Osteocyte (in vitro differentiated cells): ENCODE measurements at places on chromosomes 4 and X.

DNA sequence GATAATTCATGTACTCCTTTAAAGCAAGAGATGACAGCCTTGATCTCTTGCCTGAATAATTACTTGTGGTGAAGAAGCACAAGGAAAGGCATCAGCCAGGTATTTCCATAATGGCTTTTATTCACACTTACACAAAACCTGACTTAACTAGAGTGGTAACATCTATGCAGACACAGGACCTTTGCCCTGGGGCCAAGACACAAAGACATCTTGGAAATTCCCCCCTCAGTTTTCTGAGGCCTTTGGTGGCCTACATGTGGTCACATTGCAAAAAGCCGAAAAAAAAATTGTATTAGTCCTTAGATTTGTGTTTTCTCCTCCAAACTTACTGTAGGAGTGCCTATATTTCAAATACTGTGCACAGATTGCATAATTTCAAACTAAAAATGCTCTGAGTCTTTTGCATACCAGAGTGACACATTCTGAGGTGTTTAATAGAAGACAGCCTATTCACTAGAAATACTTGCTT lies 172.4 kb downstream of the PDGFC start:
- no peak for DNase-seq

- no peak for DNase-seq
These were observed 30.3 kb downstream of the MAGEA1 start for GRCh38 chrX:153209347-153209746.

DNA sequence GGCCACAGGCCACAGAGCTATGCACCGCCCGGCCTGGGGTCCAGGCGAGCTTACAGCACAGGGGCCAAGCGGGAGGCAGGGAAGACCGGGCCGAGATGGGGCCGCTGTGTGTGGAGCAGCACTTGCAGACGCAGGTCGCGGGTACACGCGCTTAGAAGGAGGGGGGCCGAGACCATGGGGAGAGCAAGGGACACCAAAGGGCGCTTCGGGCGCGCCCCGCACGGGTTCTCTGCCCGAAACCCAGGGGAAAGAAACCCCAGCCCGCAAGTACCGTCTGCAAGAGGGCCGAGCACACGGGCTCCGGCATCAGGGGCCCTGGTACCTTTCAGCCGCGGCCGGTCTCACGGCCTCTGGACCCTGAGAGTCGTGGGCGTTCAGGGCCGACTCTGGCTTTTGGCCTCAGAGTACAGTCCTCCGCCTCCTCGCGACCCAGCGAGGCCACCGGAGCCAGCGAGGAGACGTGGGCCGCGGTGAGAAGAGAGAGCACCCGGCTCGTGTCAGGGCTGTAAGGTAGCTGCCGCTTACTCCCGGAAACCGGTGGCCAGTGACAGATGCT lies 342 bp downstream of the EOLA2 start:
- DNase-seq, result no peak

- DNase-seq, result no peak
These were observed 49.2 kb upstream of the TAB3 start for GRCh38 chrX:30938295-30938694.

- no peak for DNase-seq
These were observed 212.9 kb downstream of the BMPR1B start for GRCh38 chr4:94970650-94971049.

DNA sequence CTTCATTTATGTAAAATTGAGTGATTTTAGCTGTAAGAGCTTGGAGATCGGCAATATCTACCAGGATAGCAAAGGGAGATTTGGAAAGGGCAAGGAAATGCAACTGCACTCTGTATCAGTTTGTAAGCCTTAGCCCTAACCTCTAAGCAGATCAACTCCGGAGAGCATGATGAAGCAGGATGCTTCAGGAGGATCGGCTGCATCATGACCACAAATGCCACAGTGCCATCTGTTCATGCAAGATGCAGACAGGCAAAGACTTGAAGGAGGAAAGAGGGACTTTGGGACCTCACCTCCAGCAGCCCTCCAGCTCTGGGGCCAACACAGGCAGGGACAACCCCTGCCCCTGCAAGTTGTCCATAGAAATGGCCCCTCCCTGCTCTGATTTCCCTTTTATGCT lies 377.6 kb upstream of the GATB start:
- DNase-seq, result no peak
